ENCODE measurements at places on chromosomes 11 and 22.

DNA sequence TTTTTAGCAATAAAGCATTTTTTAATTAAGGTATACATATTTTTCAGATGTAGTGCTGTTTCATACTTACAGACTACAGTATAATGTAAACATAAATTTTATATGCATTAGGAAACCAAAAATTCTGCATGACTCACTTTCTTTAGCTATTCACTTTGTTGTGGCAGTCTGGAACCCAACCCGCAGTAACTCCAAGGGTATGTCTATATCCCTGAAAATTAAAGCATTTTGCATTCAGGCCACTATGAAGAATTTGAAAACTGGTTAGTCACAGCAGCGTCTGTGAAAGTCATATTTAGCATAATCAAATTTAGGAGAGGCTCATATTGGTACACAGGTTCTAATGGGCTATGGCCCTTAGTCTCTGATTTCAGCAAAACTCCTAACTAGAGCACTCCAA, 46.8 kb downstream of the BBOX1 start:
- DNase-seq, result no peak

GRCh38 chr22:38213319-38213989, 11.7 kb downstream of the MAFF start:
- DNase-seq, result no peak

GRCh38 chr11:22734628-22735345, 68.4 kb downstream of the GAS2 start:
- no peak for DNase-seq

- DNase-seq, result no peak
Observed at GRCh38 chr11:113873236-113873626, 2.1 kb downstream of the USP28 start.

GRCh38 chr11:34509336-34509876, 4.2 kb downstream of the ELF5 start:
- DNase-seq, result no peak

DNA sequence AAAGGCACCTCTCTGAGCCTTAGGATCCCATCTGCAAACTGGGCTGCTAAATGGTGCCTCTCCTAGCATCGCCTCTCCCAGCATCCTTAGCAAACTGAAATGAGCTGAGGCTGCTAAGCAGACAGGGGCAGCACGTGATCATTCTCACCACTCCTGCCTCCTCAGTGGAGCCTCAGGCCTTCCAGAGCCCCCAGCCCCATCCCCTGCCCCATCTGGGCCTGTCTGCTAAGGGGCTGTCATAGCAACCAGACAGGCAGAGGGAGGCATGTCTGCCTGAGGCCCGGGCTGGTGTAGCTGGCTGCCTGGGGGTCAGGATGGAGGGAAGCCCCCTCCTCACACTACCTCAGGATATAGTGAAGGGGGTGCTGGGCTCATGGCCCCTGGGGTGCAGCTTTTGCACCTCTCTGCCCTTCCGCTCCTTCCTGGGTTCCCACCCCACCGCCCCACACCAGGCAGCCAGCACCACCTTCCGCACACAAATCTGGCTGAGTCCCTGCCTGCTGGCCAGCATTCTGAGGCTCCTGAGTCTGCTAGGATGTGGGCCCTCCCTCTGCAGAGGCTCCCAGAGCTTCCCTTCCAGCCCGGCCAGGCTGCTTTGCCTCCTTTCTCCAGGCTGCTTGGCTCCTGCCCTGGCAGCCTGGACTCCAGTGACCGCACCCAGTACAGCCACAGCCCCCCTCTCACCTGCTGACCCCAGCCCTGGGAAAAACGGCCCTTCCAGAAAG, 47.5 kb upstream of the TTLL12 start:
- DNase-seq, result no peak

GRCh38 chr11:68649851-68650555, 34.3 kb upstream of the GAL start:
- no peak for DNase-seq

Measured in suprapubic skin (tissue), 4 donors.